Stimulated activated CD4-positive, alpha-beta T cell treated with anti-CD3 and anti-CD28 coated beads, TNF-alpha, amount 100 ng/mL, for 1 hour (primary cell): ENCODE measurements at places on chromosomes 12 and 14.

DNA sequence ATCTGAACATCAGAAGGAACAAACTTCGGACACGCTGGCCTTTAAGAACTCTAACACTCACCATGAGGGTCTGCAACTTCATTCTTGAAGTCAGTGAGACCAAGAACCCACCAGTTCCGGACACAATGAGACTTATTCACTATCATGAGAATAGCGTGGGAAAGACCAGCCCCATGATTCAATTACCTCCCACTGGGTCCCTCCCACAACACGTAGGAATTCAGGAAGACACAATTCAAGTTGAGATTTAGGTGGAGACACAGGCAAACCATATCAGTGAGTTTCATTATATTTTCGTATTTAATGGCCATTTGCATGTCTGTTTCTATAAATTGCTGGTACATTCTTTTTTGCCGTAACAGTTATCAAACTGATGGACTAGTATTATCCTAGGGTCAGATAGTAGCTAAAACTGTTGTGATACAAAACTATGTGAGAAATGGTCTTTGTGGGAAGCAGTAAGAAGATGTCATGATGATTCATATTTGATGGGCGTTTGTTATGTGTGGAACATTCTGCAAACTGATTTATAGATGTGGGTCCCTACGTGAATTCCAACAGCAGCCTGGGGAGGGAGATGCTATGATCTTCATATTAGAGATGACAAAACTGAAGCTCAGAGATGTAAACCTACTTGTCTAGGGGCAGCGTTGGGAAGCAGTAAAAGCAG, 282.4 kb upstream of the TMEM132C start:
- DNase-seq = no peak

DNA sequence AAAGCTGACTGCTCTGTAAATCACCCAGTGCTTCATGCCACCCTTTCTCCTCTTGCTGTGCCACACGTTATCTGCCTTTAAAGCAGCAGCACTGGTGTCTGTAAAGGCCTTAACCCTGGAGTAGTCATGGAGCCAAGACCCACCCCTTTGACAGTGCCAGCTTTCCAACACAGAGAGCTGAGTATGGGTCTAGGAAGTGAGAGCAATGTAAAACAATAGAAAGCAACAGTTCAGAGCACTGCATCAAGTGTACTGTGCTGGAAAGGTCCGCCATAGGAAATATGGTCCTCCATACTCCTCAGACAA, 139.5 kb downstream of the DAD1 start:
- DNase-seq = no peak

GRCh38 chr14:72644038-72644437, 249.9 kb downstream of the DPF3 start:
- DNase-seq = no peak

GRCh38 chr12:79046021-79046420, 181.4 kb downstream of the SYT1 start:
- no peak for DNase-seq

DNA sequence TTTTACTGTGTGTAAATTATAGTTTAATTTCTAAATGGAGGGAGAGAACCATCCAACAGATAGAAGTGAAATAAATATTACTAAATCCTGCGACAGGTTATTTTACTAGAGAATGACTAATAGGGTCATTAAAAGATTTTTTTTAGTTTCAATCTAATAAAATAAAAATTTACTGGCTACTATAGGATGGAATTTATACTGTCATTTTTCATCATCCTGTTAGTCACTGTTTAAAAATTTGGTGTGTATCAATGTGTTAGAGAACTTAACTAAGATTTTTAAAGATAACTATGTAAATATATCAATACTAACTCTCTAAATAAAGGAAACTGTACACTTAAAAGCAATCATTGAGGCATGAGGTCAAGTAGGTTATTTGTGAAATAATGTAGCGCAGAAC, 41.1 kb upstream of the CDKN3 start:
- DNase-seq = no peak

- no peak for DNase-seq
These were observed 399.2 kb downstream of the IPO8 start for GRCh38 chr12:30296486-30296885.

DNA sequence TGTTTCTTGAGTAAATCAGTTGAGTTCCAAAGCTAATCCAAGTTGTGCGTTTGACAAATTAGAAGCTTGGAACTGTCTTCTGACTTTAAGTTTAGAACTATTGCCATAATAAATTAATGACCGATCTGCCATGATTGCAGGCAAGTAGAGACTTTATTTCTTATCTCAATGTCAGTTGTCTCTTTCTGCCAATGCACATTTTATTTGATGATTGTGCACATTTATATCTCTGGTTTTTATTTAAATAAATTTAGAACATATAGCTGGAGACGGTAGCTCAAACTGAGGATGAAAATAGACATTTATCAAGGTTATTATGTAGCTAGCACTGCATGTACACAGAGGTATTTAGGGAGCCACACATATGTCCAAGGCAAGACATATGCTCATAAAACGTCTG, 34.1 kb downstream of the SLCO1B1 start:
- DNase-seq = no peak

DNA sequence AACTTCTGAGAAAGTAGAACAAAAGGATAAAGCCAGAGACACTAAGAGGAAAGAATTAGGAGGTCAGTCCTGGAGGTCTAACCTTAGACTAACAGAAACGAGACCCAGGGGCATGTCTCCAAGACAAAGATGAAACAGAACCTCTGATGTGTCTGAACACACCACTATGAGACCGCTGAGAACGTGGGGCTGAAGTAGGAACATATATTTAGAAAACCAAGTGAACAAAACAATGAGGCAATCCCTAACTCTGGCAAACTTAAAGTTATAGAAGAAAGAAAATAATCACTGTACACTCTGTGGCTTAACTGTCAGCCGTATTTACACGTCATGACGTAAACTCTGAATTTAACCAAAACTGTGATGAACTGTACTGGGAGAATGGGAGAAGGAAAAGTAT, 17.9 kb downstream of the KCTD10 start:
- no peak for DNase-seq

DNA sequence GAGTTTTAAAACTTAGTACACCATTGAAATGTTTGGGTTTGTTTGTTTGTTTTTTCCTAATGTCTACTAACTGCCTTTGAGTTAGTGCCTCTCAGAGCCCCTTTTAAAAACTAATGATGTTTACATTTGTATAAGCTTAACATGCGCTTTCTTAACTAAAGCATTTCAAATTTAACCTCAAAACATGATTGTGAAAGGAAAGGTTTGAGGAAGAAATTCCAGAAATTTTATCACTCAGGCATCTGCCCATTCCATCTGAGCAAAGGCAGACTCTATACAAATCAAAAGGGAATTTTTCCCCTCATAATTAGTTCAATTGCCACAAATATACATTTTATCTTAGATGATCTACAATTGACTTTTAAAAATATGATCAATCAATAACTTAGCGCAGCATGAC, 230.7 kb upstream of the CAND1 start:
- no peak for DNase-seq

GRCh38 chr12:50072198-50072907, 12.8 kb upstream of the SMARCD1 start:
- no peak for DNase-seq

GRCh38 chr12:30067146-30067545, 283.4 kb upstream of the TMTC1 start:
- no peak for DNase-seq

GRCh38 chr14:65255029-65255545, 152.8 kb upstream of the MAX start:
- DNase-seq = no peak

DNA sequence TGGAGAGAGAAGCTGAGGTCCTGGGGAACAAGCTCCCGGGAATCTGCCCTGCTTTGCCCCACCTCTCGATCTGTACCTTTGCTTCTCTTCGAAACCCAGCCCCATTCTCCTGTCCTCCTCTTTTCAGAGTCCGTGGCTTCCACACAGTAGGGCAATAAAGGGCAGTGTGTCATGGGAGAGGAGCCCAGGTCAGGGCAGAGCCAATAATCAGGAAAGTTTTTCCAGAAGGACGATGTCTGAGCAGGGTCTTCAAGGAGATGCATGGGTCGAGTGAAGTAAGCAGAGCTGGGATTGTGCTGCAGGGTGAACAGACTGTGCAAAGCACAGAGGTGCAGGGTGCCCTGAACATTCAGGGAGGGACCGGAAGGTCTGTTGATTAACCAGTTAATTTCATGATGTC, 22.1 kb upstream of the SERPINA4 start:
- no peak for DNase-seq

GRCh38 chr12:578748-579419, 84.4 kb downstream of the NINJ2 start:
- no peak for DNase-seq

DNA sequence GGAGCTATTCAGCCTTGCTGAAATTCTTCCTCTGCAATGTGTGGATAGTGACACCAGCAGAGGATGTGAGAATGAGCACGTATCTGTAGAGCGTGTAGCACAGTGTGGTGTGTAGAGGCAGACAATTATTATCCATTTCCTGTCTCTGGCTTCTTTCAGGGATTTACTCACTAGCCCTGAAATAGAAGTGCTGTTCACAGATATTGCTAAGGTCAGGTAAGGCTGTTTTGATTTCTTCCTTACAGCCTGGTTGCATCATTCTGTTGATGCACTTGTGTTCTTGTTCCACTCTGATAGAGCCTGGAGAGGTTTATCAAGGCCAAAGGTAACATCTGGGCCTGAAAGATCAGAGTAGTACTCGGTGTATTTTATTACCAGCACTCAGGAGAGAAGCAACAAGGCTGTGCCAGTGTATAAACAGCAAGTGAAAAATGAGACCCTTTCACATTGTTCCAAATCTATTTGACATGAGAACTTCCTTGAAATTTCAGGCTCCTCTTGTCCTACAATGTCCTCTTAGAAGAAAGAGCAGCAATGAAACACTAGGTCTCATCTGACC, 16.7 kb downstream of the ARG2 start:
- DNase-seq = no peak

GRCh38 chr14:95452893-95453712, 63.3 kb downstream of the SYNE3 start:
- DNase-seq = no peak

GRCh38 chr12:64780132-64780530, 20.9 kb upstream of the GNS start:
- DNase-seq = no peak
